ENCODE measurements at places on chromosomes 2 and 18. TPM values are rescaled to one million over a fixed set of nuclear protein-coding genes. Genes with fewer than 3 reads are reported as not detected.

The SERPINB10 gene
- not detected for total RNA-seq

DNA sequence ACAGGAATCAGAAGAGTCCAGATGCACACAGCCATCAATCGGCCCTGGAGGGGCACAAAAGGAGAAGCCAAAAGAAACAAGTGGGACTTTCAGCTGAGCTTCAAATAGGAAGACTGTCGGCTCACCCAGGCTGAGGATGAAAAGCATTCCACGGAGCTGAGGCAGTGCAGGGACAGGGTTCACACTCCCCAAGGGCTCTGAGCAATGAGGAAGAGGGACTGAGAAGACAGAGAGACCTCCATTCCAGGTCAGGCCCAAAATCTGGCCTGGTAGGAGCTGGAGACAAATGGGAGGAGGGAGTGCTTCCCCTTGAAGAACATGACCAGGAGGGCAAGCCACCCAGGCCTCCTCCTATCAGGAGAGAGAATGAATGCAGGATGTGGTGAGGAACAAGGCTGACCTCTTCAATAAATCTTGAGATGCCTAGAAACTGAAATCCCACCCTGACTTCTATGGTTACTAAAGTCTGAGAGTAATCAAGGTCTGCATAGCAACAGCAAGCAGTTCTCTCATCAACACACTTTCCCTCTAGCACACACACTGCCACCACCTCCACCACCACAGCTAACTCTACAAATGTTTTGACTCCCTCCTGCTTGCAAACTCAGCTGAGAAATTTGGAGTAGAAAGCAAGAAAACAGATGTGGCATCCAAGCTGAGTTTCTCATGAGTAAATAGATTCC, 434.4 kb downstream of the TNS1 start:
- H3K4me3 ChIP-seq = no peak overlapping the region
- no peak for DNase-seq
- no peaks in the 10 kb centered on the region for H3K4me1 ChIP-seq
- H3K27me3 ChIP-seq = no peaks in the 10 kb centered on the region

DNA sequence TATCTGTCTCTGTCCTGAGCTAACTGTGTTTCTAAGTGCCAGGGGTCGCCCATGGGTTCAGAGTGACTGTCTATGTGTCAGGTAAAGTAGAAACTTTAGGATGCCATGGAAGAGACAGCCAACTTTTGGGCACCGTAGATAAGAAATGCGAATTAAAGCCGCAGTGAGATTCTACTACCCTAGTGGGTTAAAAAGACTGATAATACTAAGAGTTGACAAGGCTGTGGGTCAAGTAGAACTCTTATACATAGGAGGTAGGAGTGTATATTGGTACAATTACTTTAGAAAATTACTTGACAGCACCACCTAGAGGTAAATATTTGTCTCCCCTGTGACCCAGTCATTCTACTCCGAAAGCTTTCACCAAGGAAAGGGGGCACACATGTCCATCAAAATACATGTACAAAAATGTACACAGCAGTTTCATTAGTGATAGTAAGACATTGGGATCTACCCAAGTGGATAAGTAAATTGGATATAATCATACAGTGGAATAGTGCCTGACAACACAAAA, 371.3 kb downstream of the SLC4A3 start:
- H3K4me3 ChIP-seq = no peak overlapping the region
- DNase-seq = no peak
- H3K27me3 ChIP-seq = no peaks in the 10 kb centered on the region
- no peaks in the 10 kb centered on the region for H3K4me1 ChIP-seq
- no peaks in the 10 kb centered on the region for H3K36me3 ChIP-seq
- no peak overlapping the region for H3K27ac ChIP-seq

DNA sequence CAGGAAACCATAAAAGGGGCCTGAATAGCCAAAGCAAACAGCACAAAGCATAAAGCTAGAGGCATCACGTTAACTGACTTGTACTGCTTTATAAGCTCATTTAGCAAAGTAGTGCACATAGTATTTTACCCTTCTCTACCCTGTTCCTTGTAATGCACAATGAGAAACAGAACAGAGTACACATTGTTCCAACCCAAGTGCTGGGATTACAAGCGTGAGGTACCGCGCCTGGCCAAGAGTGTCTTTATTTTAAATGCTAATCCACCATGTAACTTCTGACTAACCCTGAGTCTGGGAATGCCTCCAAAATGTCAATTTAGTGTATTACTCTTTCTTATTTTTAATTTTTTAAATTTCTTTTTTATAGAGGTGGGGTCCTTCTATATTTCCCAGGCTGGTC, 46.4 kb upstream of the STON1 start:
- no peaks in the 10 kb centered on the region for H3K4me1 ChIP-seq
- H3K4me3 ChIP-seq = no peak overlapping the region
- no peak for DNase-seq
- peaks cover 76% of the 10 kb centered on the region for H3K36me3 ChIP-seq

GRCh38 chr2:174573621-174574081, 24.0 kb downstream of the WIPF1 start:
- peaks cover 36% of the 10 kb centered on the region for H3K4me1 ChIP-seq
- no peaks in the 10 kb centered on the region for H3K27me3 ChIP-seq
- peak; percentile 63 for DNase-seq
- H3K27ac ChIP-seq = peak overlapping the region; percentile 35

DNA sequence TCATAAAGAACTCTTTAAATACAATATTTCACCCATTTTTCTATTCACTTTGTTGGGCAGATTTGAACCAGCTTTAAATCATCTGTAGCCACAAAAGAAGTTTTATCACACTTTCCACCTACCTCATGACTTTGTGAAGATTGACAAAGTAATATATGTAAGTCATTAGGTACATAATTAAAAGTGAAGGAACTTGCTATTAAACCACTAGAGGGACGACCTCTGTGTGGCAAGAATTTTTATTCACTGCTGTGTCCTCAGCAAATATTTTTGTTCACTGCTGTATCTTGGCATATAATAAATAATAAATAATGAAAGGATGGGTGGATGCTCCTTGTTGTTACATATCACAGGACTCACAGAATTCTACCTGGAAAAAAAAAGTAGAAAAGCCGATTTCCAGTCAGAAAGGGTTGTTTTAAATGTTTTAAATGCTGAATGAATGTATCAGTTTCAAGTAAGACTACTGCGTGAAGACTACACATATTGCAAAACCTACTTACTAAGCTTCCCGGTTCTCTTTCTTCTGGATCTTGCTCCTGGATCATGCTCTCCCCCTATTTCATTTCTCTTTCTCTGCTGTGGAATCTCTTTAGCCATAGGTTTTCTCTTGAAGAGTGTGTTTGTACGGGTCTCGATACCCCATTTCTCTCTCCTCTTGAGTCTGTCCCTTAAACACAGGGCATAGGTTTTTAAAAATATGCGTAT, 44.8 kb downstream of the KCMF1 start:
- H3K4me1 ChIP-seq = peaks cover 25% of the 10 kb centered on the region
- no peak overlapping the region for H3K27ac ChIP-seq
- DNase-seq = no peak
- H3K36me3 ChIP-seq = no peaks in the 10 kb centered on the region
- H3K4me3 ChIP-seq = no peak overlapping the region

The SPDYA gene
- 2.2 TPM for total RNA-seq

GRCh38 chr18:48952287-48953103, 1.7 kb upstream of the SMAD7 start:
- H3K4me1 ChIP-seq = peaks cover 4% of the 10 kb centered on the region
- no peaks in the 10 kb centered on the region for H3K36me3 ChIP-seq
- peak overlapping the region; percentile 96 for H3K27ac ChIP-seq
- peaks cover 7% of the 10 kb centered on the region for H3K27me3 ChIP-seq
- DNase-seq = peak; percentile 54

- no peak overlapping the region for H3K4me3 ChIP-seq
- H3K36me3 ChIP-seq = no peaks in the 10 kb centered on the region
These were observed 114.0 kb upstream of the STON1 start for GRCh38 chr2:48415836-48416515.

GRCh38 chr2:240925568-240926515, 19.7 kb downstream of the CROCC2 start:
- no peaks in the 10 kb centered on the region for H3K36me3 ChIP-seq
- no peak overlapping the region for H3K4me3 ChIP-seq
- no peaks in the 10 kb centered on the region for H3K27me3 ChIP-seq

DNA sequence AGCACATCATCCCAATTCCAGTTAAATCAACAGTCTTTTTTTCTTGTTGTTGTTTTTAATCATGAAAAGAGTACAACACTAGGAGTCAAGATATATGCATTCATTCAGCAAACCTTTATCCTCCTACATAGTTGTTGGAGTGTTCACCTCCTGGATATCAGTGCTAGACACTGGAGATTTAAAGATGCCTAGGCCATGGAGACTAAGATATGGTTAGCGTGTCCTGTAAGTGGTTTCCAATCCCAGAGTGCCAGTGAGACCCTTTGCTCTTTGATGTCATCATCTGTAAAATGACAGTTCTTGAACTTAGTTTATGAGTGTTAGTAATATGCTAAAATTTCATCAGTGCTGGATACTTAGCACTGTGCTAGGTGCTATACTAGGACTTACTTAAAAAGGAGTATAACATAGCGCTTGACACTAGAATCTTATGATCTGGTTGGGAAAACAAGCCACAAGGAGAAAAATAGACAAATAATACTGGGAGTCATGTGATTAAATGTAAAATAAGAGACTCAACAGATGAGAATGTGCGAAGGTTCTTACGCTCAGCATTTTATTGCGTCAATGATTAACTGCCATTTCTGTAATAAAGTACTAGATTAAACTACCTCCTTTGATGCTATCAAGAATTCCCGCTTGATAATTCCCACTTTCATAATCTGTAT, 31.5 kb downstream of the BABAM2 start:
- H3K27me3 ChIP-seq = no peaks in the 10 kb centered on the region
- H3K36me3 ChIP-seq = no peaks in the 10 kb centered on the region
- no peaks in the 10 kb centered on the region for H3K4me1 ChIP-seq
- no peak overlapping the region for H3K4me3 ChIP-seq

The ALPP gene
- 0.16 TPM for total RNA-seq

The PECR gene
- total RNA-seq = 19.8 TPM

The IL1R1 gene
- total RNA-seq = 4.5 TPM

The CCDC85A gene
- total RNA-seq = not detected

The ASB1 gene
- total RNA-seq = 42.4 TPM

DNA sequence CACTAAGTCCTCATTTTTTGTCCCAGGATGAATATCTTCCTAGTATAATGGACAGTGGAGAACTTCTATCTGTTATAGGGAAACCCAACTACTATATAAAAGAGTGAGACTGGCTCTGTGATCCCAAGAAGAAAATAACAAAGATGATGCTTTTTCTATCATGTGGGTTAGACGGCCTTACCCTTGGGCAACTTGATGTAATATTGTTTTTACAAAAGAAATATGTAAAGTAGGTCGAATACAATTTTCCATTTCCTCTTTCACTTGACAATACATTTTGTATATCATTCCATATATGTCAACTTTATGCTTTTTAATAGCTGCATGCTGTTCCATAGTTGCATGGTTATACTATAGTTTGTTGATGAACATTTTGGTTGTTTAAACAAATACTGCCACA, 87.5 kb upstream of the SESTD1 start:
- H3K36me3 ChIP-seq = no peaks in the 10 kb centered on the region
- H3K27ac ChIP-seq = no peak overlapping the region
- no peaks in the 10 kb centered on the region for H3K27me3 ChIP-seq

The TUBB6 gene
- total RNA-seq = 0.96 TPM

The CCL20 gene
- not detected for total RNA-seq

GRCh38 chr2:131659168-131659572, 131.5 kb downstream of the CCDC74A start:
- no peak overlapping the region for H3K4me3 ChIP-seq
- H3K36me3 ChIP-seq = no peaks in the 10 kb centered on the region
- DNase-seq = no peak
- H3K27ac ChIP-seq = no peak overlapping the region
- H3K4me1 ChIP-seq = no peaks in the 10 kb centered on the region
- H3K27me3 ChIP-seq = no peaks in the 10 kb centered on the region

- no peaks in the 10 kb centered on the region for H3K4me1 ChIP-seq
- no peak for DNase-seq
- H3K27ac ChIP-seq = no peak overlapping the region
These were observed 73.8 kb downstream of the KCNG2 start for GRCh38 chr18:79871481-79872091.

DNA sequence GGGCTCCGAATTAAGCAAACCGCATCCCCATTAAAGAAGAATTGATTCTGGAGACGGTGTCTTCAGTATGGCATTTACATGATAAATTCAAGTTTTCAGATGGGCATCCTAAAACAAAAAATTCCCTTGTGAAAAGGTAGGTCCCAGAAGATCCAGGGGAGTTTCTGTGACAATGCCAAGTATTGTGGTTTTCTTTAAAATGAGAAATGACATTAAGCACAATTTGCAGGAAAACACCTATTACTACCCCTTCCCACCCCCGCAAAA, 689 bp upstream of the YWHAQ start:
- DNase-seq = no peak
- H3K36me3 ChIP-seq = peaks cover 8% of the 10 kb centered on the region
- peaks cover 12% of the 10 kb centered on the region for H3K4me1 ChIP-seq
- peak overlapping the region; percentile 87 for H3K4me3 ChIP-seq
- H3K27me3 ChIP-seq = no peaks in the 10 kb centered on the region

DNA sequence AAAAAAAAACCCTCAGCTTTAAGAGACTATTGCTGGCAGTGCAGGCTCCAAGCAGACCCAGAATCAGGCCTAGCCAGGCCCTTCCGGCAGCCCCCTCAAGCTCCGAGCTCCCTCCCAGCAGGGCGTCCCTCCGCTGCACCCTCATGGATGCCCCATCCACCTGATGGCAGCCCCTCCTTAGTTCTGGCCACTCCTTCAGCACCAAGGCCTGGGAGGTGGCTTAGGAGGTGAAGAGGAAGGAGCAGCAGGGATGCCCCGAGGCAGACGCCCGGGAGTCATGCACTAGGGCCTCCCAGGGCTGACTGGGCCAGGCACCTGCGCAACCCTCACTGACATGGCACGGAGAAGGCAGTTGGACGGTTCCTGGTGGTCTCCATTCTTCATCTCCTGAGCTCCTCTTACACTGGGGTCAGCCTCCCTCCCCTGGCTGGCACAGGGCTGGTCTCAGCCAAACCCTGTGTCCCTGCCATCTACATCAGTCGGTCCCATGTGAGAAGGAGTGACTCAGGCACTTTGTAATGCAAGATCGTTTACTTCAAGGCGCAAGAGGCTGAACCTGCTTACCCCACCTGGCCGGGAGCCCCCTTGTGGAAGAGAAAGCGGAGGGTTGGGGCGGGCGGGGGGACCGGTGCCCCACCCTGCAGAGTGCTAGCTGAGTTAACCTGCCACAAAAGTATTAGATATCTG, 53.5 kb upstream of the ID2 start:
- DNase-seq = no peak
- H3K4me3 ChIP-seq = no peak overlapping the region
- peaks cover 7% of the 10 kb centered on the region for H3K4me1 ChIP-seq
- H3K36me3 ChIP-seq = no peaks in the 10 kb centered on the region
- H3K27ac ChIP-seq = no peak overlapping the region

GRCh38 chr2:47214990-47215389, 59.9 kb upstream of the STPG4 start:
- H3K36me3 ChIP-seq = no peaks in the 10 kb centered on the region
- no peak for DNase-seq
- H3K4me1 ChIP-seq = no peaks in the 10 kb centered on the region
- H3K4me3 ChIP-seq = no peak overlapping the region
- no peak overlapping the region for H3K27ac ChIP-seq
